ENCODE measurements at places on chromosomes 4 and X. TPM values are rescaled to one million over a fixed set of nuclear protein-coding genes. Genes with fewer than 3 reads are reported as not detected.

GRCh38 chr4:66294638-66295037 lies 624.3 kb upstream of the EPHA5 start:
- DNase-seq, result no peak

DNA sequence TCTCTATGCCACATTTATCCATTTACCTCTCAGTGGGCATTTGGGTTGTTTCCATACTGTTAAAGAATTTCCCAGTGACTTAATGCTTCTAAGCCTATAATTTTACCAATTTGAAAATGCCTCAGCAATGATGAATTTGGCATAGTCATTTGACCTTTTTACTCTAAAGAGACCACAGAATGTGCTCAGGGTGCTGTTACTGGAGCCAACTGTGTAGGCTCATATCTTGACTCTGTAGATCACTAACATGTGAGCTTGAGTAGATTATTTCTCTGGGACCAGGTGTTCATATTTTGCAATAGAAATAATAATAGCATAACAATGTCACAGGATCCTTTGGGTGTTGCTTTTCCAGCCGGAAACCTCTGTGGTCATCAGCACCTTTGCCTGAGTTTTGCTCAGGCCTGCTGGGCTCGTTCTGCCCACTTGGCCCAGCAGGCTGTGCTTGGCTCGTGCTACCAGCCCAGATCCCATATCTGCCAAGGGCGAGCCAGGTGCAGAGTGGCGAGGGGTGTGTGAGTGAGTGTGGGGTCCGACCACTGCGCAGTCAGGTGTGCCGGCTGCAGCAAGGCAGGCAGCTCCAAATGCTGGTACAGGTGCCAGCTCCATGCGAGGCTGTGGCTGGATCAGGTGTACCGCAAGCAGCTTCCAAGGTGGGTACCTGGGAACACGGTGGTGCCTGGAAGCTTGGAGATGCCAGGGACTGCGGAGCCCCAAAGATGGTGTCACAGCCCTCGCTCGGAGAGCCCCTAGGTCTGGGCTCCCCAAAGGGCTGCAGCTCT lies 70.6 kb upstream of the ANK2 start:
- no peak for DNase-seq

- DNase-seq, result no peak
Measured at GRCh38 chr4:100754751-100755150, 236.9 kb upstream of the EMCN start.

TMPRSS11B gene
- not detected for total RNA-seq

GRCh38 chr4:153114771-153115321 lies 89.4 kb upstream of the TRIM2 start:
- no peak for DNase-seq

SLC4A4 gene
- total RNA-seq, result 0.17 TPM

POLR2B gene
- total RNA-seq, result 192 TPM

HOPX gene
- total RNA-seq, result 2.6 TPM

GRCh38 chrX:32530802-32531403 lies 680.4 kb downstream of the DMD start:
- DNase-seq, result peak; percentile 43

DNA sequence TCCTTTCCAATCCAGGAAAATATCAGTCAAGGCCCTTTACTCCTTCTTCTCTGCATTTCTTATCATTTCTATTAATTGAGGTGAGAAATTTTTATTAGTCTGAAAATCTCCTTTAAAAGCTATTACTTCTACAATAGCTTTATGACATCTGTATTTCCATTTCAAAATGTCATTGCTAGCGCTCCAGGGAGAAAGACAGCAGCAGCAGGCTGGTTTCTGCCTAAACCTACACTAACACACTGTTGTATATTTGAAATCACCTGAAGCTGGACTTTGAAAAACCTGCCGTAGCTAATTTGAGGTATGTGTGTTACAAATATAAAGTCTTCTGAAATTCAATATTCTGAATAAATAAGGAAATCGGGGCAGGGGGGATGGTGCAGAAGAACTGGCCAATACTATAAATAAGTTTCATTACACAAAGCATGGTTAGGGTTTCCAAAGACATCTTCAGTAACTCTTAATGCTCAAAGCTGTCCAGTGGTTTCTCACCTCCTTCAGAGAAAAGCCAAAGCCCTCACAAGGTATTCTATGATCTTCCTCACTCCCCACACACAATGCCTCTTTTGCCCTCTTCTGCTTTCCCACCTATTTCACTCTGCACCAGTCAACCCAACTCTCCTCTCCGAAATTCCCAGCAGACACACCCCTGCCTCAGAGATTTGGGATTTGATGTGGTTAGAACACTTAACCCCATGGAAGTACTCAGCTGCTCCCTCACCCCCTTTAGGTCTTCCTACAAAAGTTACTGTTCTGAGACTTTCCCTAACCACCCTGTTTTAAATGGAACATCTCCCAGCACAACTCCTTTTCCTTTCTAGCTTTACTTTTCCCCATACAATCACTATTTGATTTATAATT lies 122.7 kb downstream of the PPP3CA start:
- DNase-seq, result no peak

DNA sequence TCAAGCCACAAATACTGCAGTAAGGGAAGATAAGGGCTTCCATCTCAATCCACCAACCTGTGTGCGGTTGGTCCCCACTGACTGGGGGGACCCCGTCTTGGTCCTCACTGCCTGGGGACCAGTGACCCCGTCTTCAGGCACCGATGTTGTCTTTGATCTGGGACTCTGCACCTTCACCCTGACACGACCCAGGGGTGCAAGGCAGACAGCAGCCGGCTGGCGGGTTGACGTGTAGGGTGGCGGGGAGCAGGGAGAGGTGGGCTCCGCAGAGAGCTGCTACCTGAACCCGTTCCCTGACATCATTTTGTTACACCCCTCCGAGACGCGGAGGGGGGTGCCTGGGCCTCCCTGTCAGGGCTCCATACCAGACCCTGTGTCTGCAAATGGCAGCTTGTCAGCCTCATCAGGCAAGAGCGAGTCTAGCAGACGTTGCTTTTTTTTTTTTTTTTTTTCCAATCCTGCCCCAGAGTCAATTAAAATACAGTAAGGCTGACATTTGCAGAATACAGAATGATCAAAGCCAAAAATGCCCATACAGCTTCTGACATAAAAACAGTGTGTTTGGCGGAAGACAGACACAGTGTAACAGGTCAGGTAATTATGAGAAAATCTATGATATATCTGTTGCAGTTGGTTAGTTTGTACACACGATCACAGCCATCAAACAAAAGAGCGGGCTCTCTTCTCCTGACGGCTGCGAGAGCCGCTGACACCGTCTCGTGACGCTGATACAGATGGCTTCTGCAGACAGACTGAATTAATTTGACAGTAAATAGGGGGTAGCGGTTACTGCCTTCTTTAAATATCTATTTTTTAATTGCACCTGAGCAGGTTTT lies 118.6 kb downstream of the CRLF2 start:
- no peak for DNase-seq

DNA sequence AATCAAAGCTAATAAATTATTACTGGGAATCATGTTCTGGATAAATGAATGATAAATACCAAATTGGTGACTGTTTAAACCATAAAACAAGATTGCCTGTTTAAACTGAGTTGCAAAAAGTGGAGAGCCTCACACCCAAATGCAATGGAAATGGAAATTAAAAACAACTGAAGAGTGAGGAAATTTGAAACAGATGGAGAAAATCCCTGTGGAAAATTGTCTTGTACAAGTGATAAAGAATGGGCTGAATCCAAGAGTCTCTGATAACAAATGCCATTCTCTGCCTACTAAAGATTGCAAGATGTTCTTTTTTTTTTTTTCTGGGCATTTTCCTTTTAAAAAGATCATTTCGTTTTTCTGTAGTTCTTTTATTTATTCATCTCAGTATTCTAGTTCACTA lies 426.3 kb downstream of the NLGN4X start:
- DNase-seq, result no peak

GRCh38 chrX:108049649-108050048 lies 4.8 kb downstream of the VSIG1 start:
- DNase-seq, result no peak

GRCh38 chr4:161376275-161376674 lies 787.5 kb downstream of the FSTL5 start:
- DNase-seq, result no peak

VEGFC gene
- 10.8 TPM for total RNA-seq

TMEM154 gene
- 3.1 TPM for total RNA-seq

- no peak for DNase-seq
Measured at GRCh38 chrX:153319295-153320046, 2.1 kb downstream of the PNMA6F start.

GRCh38 chr4:109009909-109010308 lies 247.1 kb upstream of the ETNPPL start:
- no peak for DNase-seq

DNA sequence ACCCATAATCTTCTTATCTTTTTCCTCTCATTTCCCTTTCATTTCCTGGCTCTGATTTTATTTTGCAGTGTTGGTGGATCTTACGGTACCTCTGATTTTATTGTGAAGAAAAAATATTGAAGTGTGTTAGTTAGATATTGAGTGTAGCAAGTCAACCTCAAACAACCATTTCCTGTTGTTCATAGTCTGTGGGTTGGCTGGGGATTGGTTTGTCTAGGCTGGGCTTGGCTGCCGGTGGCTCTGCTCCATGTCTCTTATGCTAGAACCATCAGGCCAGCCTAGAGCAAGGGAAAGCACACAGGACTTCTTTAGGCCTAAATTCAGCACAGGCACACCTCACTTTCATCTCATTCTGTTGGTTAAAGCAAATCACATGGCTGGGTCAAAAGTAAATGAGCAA lies 383.1 kb upstream of the LCORL start:
- DNase-seq, result no peak

SPARCL1 gene
- 158 TPM for total RNA-seq

Data from dermis blood vessel endothelial cell (primary cell).